ENCODE measurements at places on chromosomes 11 and 22.

DNA sequence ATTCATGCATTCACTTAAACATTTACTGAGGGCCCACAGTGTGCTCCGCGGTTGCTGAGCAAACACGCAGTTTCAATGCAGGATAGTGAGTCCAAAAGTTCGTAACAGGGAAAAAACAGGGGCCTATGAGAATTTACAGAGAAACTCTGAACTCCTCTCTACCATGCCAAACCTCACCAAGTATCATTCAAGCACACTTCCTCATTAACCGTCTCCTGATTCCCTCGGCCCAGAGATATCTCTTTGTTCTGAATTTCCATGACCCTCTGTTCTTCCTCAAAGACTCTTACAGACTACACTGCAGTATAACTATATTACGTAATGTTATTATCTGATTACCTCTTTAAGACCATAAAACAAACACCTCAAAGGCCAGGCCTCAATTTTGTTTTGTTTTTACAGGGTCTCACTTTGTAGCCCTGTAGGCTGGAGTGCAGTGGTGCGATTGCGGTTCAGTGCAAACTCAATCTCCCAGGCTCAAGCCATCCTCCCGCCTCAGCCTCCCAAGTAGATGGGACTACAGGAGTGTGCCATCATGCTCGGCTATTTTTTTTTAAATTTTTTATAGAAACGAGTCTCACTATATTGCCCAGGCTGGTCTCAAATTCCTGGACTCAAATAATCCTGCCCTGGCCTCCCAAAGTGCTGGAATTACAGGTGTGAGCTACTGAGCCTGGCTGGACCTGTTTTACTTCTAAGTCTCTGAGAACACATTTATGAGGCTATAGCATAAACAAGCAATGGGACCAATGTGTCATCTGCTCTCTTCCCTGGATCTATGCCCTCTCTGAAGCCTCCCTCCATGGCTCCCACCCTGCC, 3.6 kb downstream of the HPS4 start:
- H3K4me1 ChIP-seq: peaks cover 56% of the 10 kb centered on the region
- no peak for DNase-seq
- peaks cover 24% of the 10 kb centered on the region for H3K36me3 ChIP-seq
- peak overlapping the region; percentile 35 for H3K4me3 ChIP-seq
- H3K27me3 ChIP-seq: no peaks in the 10 kb centered on the region

GRCh38 chr11:21421711-21422329, 752.4 kb downstream of the NELL1 start:
- H3K4me3 ChIP-seq: no peak overlapping the region
- no peak for DNase-seq
- H3K27ac ChIP-seq: no peak overlapping the region
- no peaks in the 10 kb centered on the region for H3K36me3 ChIP-seq

GRCh38 chr22:44428941-44429830, 68.8 kb downstream of the RTL6 start:
- H3K4me1 ChIP-seq: no peaks in the 10 kb centered on the region
- H3K27ac ChIP-seq: no peak overlapping the region
- H3K4me3 ChIP-seq: no peak overlapping the region
- DNase-seq: no peak
- peaks cover 22% of the 10 kb centered on the region for H3K27me3 ChIP-seq

GRCh38 chr11:90722552-90723190, 499.8 kb upstream of the CHORDC1 start:
- H3K27me3 ChIP-seq: no peaks in the 10 kb centered on the region
- no peaks in the 10 kb centered on the region for H3K36me3 ChIP-seq
- DNase-seq: no peak
- no peaks in the 10 kb centered on the region for H3K4me1 ChIP-seq
- H3K27ac ChIP-seq: no peak overlapping the region
- no peak overlapping the region for H3K4me3 ChIP-seq

DNA sequence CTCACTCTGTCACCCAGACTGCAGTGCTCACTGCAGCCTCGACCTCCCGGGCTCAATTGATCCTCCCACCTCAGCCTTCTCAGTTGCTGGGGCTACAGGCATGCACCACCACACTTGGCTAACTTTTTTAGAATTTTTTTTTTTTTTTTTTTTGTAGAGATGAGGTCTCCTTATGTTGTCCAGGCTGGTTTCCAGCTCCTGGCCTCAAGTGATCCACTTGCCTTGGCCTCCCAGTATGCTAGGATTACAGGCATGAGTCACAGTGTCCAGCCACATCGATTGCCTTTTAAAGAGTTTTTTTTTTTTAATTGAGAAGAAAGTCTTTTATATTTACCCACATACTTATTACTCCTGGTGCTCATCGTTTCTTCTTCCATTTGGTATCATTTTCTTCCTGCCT, 30.0 kb downstream of the PARVG start:
- H3K4me1 ChIP-seq: peaks cover 5% of the 10 kb centered on the region
- no peak overlapping the region for H3K27ac ChIP-seq
- no peak for DNase-seq
- H3K36me3 ChIP-seq: no peaks in the 10 kb centered on the region
- no peak overlapping the region for H3K4me3 ChIP-seq

DNA sequence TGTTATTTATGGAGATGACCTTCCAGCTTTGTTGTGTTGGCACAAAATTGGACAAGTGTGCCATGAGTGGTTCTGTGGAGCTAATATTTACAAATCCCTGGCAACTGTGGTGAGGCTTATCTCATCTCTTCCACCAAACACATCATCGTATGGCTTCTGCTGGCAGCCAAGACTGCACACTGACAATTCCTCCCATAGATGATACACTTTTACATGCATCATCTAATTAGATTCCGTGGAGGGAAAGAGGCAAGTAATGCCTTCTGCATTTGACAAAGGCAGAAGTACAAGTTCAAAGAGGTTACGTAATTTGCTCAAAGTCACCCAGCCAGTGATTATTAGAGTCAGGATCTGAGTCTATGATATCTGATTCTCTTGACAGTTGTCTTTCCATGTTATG, 62.7 kb upstream of the KIRREL3 start:
- H3K27me3 ChIP-seq: no peaks in the 10 kb centered on the region
- no peak for DNase-seq
- H3K36me3 ChIP-seq: no peaks in the 10 kb centered on the region

DNA sequence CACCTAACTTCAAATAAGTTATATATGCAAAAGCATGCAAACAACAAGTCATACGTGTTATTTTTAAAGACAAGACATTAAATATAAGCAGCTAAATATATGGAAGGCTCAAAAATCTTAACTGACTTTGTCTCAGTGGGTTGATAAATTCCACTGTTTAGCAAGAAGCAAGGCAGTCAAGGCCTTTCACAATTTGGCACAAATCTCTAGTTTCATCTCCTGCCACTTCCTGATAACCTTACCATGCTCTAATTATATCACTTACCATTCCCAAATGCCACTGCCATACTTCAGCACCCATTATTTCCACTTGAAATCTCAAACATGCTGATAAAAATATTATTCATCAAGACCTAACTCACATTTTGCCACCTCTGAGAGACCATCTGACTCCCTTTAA, 24.8 kb downstream of the DCUN1D5 start:
- no peaks in the 10 kb centered on the region for H3K27me3 ChIP-seq
- H3K36me3 ChIP-seq: peaks cover 37% of the 10 kb centered on the region
- DNase-seq: no peak
- no peaks in the 10 kb centered on the region for H3K4me1 ChIP-seq
- no peak overlapping the region for H3K27ac ChIP-seq

DNA sequence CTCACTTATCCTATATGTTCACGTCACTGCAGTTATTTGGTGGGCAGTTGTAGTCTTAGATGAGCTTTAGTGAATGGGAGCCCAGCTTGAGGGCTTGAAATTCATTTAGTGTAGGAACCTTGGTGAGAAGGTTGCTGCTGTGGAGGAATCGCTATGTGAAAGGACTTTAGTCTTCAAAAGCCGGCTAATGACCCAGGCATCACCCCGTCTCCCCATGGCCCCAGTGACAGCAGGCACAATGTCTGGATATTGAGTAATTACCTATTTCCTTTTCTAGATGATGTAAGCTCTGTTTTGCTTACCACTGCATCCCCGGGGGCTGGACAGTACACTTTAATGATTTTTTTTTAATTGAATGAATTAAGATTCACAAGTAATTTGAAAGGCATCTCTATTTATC, 283.2 kb downstream of the ST3GAL4 start:
- no peak overlapping the region for H3K27ac ChIP-seq
- no peaks in the 10 kb centered on the region for H3K36me3 ChIP-seq

GRCh38 chr22:29048822-29049654, 12.6 kb downstream of the C22orf31 start:
- peaks cover 50% of the 10 kb centered on the region for H3K36me3 ChIP-seq
- no peaks in the 10 kb centered on the region for H3K27me3 ChIP-seq
- no peak overlapping the region for H3K4me3 ChIP-seq
- H3K27ac ChIP-seq: no peak overlapping the region

- no peak overlapping the region for H3K4me3 ChIP-seq
- H3K27ac ChIP-seq: no peak overlapping the region
- no peaks in the 10 kb centered on the region for H3K36me3 ChIP-seq
These were observed 1.9 kb downstream of the OR4S1 start for GRCh38 chr11:48307760-48308386.

- H3K27ac ChIP-seq: no peak overlapping the region
- H3K4me3 ChIP-seq: no peak overlapping the region
- no peaks in the 10 kb centered on the region for H3K4me1 ChIP-seq
- H3K36me3 ChIP-seq: no peaks in the 10 kb centered on the region
- H3K27me3 ChIP-seq: no peaks in the 10 kb centered on the region
These were observed 7.4 kb downstream of the HBG1 start for GRCh38 chr11:5242208-5242607.

- H3K27me3 ChIP-seq: peaks cover 83% of the 10 kb centered on the region
- no peak overlapping the region for H3K27ac ChIP-seq
- DNase-seq: peak; percentile 80
- H3K4me1 ChIP-seq: peaks cover 18% of the 10 kb centered on the region
These were observed 621 bp downstream of the KCNC1 start for GRCh38 chr11:17734986-17735817.

DNA sequence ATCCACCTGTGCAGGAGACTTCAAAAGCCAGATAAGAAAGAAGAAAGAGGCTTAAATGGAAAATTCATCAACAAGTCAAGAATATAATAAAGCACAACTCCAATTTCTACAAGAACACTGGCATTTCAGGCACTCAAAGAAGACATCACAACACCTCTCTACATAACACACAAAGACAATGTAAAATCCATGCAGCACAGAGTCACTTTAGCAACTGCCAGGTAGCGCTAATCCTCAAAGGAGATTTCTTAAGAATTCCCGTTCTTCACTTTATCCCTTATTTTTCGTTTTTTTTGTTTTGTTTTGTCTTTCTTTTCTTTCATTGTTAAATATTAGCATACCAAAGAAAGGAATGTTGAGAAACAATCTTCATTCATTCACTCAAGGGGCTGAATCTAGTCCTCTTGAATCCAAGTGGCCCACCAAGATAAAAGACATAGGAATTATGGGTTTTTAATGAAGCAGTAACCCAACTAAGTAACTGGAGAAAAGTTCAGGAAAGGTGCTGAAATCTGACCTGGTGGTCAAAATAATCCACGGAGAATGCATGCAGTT, 95.0 kb downstream of the CADM1 start:
- no peak overlapping the region for H3K27ac ChIP-seq
- no peaks in the 10 kb centered on the region for H3K27me3 ChIP-seq
- DNase-seq: no peak
- no peak overlapping the region for H3K4me3 ChIP-seq

- H3K4me1 ChIP-seq: peaks cover 44% of the 10 kb centered on the region
- H3K4me3 ChIP-seq: no peak overlapping the region
- no peaks in the 10 kb centered on the region for H3K27me3 ChIP-seq
- no peak overlapping the region for H3K27ac ChIP-seq
- H3K36me3 ChIP-seq: no peaks in the 10 kb centered on the region
These were observed 34.4 kb downstream of the PRCP start for GRCh38 chr11:82865841-82866240.

Data from suprapubic skin (tissue), 4 donors.